ENCODE measurements at places on chromosomes 1 and 21.

DNA sequence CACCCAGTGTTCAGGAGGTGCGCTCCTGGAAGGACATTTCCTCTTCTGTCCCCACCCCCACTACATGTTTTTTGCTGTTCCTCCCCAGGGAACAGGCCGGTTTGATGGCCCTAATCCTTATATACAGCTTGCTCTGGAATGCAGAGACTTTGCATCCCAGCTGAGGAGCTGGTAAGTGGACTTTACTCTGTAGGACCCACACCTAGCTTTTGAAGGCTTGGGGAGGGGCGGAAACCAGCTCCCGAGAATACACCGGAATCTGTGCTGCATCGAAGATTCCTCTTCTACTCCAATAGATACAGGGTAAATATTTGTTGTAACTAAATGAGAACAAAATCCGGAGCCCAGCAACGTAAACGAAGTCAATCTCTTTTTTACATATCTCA, 1.2 kb upstream of the CGN start:
- DNase-seq, result no peak

- no peak for DNase-seq
These were observed 26.0 kb downstream of the SETD4 start for GRCh38 chr21:36034211-36034913.

DNA sequence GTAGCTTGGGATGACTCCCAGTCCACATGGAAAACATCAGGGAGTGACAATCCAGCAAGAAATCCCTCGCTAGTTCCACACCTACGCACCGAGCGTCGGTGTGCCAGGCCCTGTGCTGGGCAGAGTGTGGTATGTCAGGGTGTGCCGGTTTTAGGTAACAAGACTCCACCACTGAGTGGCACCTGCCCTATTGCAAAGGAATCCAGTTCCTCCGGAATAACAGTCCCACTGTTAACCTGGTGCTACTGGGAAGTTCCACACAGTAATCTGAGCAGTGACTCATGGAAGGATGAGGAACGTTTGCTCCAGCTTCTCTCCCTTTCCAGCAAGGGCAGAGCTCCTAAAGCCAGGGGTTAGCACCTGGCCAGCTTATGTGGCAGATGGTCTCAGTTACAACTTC, 14.3 kb downstream of the RNF207 start:
- DNase-seq, result no peak

GRCh38 chr21:33241846-33242245, 12.1 kb downstream of the IFNAR2 start:
- DNase-seq, result no peak

GRCh38 chr21:44872649-44873355, 688 bp downstream of the PTTG1IP start:
- DNase-seq, result no peak

GRCh38 chr21:38179511-38179910, 77.3 kb upstream of the KCNJ15 start:
- no peak for DNase-seq
